ENCODE measurements at places on chromosomes 12 and 14.

DNA sequence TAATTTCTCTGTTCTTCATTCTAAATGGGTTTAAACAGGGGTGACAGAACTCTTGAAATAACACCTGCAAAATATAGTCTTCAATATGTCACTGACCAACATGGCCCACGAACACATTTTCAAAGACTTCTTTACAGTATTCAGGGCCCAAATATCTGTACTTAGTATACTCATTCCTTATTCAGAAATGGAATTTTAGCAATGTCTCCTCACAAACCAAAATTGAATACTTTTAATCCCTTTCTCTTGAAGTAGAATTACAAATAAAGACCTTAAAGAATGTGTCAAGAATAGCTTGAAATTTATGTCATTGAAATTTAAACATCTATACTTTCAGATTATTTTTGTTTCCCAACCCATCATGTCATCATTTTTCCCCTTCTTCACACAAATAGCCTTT, 263.1 kb downstream of the LRIG3 start:
- no peak for DNase-seq

- no peak for DNase-seq
These were observed 44.8 kb upstream of the TBX5 start for GRCh38 chr12:114450515-114451300.

GRCh38 chr12:114408886-114409851, 3.2 kb upstream of the TBX5 start:
- DNase-seq, result no peak

DNA sequence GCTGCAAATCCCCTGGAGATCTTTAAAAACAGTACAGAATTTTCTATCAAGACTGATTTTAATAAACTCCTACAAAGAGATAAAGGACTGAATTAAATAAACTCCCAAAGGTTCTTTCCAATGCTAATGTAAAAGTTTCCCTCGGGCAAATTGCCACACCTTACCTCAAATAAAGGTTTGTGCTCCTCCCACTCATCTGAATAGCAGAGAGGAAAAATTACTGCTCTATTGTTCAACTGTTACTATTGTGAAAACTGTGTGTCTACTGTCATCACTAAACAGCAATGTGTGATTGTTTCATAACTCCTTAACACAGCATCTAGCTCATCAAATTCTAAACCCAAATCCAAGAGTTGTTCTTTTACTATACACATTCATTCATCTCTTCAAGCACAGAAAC, 3.2 kb downstream of the SPTLC2 start:
- DNase-seq, result no peak

GRCh38 chr12:130186651-130187268, 24.5 kb downstream of the FZD10 start:
- DNase-seq, result no peak

GRCh38 chr12:115791331-115791730, 486.2 kb downstream of the MED13L start:
- no peak for DNase-seq

DNA sequence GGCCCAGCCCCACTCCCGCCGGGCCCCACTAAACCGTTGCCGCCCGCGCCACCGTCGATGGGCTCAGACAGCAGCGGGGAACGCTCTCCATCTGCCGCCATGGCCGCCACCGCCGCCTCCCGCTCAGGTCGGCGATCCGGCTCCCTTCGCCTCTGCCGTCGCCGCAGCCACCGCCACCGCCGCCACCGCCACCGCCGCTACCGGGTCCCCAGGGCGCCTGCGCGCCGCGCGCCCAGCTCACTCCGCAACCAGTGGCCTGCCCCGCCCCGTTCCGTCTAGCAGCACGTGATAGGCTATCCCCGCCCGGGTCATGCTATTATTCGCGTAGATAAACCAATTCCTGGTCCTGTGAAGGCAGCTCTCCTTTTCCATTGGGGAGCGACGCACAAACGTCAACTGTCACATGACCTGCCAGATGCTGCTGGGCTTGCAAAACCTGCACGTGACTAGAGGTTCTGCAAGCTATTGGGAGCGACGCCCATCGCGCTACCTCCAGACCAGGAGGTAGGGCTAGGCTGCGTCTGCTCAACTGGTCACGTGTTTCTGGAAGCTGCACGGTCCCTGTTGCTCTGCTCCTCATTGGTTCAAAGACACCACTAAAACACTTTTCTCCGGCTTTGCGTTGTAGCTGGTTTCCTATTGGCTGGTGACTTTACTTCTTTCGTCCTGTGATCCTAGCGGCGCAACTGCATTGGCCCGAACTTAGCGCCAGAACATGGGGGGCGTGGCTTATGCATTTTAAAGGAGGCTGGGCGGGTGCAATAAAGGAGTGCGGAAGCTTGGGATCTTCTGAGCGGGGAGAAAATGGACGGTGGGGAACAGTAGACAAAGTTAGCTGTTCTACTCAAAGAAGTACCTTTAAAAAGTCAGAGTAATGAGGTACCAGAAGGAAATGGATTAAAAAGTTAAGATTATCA, at the start of gene PIP4P1:
Gene PIP4P1 (minus strand): TSS at position 210 of the 917 bp plus-strand sequence. CDS start 109 bp downstream, at position 101.
- peak; percentile 98 for DNase-seq

GRCh38 chr12:154058-154457, 59.9 kb downstream of the SLC6A12 start:
- DNase-seq, result no peak

GRCh38 chr12:7188562-7189397, 706 bp upstream of the PEX5 start:
- DNase-seq, result peak; percentile 53

- no peak for DNase-seq
These were observed 359.3 kb downstream of the ADGRD1 start for GRCh38 chr12:131312793-131313545.

DNA sequence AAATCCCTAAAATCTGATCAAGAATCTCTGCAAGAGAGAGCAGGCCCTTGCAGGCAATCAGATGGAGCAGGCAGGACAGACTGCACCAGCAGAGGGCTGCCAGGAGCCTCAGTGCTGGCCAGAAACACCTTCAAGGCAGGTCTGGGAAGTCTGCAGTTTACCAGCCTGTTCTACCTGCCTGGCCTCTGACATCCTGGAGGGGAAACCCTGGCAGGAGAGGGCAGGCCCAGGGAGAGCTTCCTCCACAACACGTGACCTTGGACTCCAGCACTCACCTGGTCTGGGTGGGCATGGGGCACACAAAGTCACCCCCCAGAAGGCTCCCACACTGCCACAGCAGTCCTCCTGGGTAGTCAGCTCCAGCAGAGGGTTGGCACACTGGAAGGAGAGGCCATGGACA, 56.0 kb downstream of the ISCA2 start:
- DNase-seq, result no peak

GRCh38 chr12:102800565-102800964, 116.5 kb downstream of the PAH start:
- DNase-seq, result no peak

GRCh38 chr14:93114068-93114710, 1.5 kb downstream of the ITPK1 start:
- DNase-seq, result no peak

GRCh38 chr14:57866199-57866705, 360 bp upstream of the SLC35F4 start:
- no peak for DNase-seq

GRCh38 chr12:94202245-94203180, 54.1 kb downstream of the PLXNC1 start:
- DNase-seq, result no peak

DNA sequence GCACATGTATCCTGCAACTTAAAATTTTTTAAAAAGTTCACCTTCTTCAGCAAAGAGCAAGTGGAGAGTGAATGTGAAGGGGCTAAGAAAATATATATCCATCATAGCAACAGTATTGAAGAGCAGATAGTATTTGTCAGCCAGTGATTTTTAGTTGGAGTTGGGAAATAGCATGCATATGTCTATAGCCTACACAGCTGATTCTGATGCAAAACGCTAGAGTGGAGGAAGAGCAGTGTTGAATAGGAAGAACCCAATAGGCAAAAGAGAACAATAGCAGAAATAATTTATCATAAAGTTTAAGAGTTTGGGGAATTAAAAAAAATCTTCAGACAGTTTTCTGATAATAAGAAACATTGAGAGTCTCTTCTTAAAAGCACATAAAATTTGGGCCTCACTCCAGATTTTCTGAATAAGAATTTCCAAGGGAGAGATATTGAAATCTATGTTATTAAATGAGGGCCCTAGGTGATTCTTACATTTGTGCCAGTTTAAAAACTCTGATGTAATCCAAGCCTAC, 12.0 kb downstream of the PDE6H start:
- DNase-seq, result no peak

- no peak for DNase-seq
These were observed 59.1 kb upstream of the PCED1B start for GRCh38 chr12:47020211-47020821.

DNA sequence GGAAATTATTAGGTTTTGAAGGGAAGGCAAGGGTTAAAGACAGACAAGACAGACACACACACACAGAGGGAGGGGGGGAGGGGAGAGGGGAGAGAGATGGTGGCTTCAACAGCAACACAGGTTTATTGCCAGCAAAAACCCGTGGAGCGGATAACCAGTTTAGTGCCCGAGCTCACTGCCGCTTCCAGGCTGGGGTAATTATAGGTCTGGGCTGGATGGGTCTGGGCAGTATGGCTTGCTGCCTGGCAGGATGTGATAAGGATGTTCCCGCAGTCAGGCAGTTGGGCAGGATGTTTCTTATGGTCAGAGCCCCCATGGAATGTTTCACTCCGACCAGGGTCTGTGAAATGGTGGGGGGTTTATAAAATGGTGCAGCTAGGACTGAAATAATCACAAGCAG, 4.4 kb upstream of the TDRD9 start:
- no peak for DNase-seq

DNA sequence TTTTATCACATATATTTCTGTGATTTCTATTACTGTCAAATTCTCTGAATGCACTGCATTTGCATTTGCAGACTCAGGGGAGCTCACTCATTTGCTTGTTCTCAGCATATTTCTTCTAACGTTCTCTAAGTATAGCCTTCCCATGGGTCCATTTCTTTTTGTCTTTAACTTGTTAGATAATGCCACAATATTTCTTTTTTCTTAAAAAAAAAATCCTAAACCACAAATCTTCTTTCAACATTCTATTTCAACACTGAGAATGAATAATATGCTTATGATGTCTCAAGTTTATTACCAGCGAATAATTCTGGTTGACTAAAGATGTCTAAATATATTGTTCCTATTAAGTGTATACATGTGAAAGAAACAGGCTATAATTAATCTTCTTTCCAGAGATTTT, 200.2 kb downstream of the ANO6 start:
- no peak for DNase-seq

DNA sequence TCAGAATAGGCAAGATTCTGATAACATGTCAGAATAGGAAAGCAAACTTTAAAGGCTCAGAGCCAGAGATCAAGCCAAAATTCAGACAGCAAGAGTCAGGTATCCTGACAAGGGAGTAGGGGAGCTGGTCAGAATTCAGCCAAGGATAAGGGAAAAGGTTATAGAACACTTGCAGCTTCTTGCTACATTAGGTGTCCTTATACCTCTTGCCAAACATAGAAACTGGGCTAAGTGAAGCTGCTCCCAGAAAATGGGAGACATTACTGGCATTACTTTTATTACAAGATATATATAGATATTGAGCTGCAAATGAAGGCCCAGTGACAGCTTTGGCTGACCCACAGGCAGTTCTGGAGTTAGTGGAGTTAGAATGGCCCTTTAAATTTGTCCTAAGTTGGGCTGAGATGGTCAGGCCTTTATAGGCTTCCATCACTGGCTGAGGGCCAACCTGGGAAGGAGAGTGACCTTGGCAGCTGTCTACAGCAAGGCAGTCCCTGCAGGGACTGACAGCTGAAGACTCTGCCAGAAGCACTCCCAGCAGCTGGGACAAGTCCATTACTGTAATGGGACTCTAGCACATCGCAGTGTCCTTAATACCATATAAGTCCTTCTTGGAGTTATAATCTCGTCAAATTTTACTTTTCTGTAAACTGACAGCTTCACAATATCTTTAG, 83.0 kb downstream of the LRRC9 start:
- DNase-seq, result no peak

GRCh38 chr14:103317251-103317650, 16.8 kb upstream of the EIF5 start:
- DNase-seq, result no peak

GRCh38 chr12:68912916-68913315, 20.1 kb downstream of the CPM start:
- no peak for DNase-seq
